ENCODE measurements at places on chromosomes 6 and 20. TPM values are rescaled to one million over a fixed set of nuclear protein-coding genes. Genes with fewer than 3 reads are reported as not detected.

TMEM74B gene
- total RNA-seq = 0.34 TPM

CYB5R4 gene
- total RNA-seq = 11.1 TPM

DNA sequence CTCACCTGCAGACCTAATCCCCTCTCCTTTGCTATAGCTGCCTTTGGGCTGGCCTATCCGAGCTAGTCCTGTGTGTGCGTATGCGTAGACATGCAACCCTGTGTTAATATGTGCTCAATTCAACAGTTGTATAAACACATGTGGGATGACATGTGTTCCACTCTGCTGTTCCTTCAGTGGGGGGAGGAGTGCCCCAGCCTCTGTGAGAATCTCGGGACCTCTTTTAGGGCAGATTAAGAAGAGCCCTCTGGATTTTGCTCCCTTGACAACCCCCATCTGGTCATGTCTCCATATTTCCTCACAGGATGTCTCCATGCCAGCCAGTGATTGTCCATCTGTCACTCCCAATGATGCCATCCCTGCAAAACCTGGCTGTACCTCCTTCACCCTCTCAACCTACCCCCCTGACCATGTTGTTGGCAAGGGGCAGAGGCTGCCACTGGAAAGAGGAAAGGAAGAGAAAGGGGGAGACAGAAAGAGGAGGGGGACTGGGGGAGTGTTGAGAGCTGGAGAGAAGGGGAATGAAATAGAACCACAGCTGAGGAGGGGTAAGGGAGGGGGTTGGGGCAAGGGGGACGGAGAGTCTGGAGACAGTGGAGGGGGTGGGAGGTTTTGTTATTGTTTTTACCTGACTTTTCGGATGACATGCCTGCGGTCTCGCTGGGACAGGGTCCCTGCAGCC, 417 bp downstream of the PRRT1 start:
- no peak for DNase-seq

DNA sequence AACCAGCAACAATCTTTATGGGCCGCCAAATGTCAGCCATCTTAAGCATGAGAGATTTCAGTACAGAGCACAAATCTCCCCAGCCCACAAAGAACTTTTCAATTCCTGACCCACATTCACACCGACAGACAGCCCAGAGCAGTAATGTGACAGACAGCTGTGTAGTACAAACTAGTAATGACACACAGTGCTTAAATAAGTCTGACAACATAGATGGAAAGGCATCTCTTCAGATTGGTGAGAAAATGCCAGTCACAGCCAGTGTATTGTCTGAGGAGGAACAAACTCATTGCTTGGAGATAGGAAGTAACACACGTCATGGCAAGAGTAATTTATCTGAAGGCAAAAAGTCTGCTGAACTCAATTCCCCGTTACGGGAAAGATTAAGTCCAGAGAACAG, 36.0 kb downstream of the KIZ start:
- DNase-seq = no peak

SOX18 gene
- not detected for total RNA-seq

DNA sequence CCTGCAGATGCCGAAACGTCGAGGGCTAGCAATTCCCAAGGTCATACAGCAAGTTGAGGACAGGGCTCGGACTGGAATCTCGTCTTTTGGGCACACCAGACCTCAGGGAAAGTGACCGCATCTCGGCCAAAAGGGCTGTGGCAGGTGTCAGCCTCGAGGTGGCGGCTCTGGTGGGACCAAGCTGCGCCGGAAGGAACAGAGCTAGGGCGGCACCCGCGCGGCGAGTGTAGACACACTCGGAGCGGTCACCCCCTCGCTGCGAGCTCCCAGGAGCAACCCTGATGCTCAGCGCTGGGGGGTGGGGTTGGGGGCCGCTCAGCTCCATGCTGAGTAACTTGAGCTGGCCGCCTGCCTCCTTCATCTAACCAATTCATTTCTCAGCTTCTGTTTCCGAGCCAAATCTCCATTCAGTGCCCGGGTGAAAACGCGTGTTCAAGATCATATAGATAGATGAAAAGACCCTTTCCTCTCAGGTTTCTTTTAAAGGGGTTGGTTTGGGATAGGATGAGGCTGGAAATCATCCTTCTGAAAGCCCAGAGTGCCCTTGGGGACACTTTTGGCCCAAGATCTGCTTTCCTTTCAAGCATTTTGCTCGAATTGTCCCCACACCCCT, 2.2 kb upstream of the TUBB2B start:
- DNase-seq = no peak

RRP36 gene
- total RNA-seq = 153 TPM

ZC3H12D gene
- total RNA-seq = 0.17 TPM

DNA sequence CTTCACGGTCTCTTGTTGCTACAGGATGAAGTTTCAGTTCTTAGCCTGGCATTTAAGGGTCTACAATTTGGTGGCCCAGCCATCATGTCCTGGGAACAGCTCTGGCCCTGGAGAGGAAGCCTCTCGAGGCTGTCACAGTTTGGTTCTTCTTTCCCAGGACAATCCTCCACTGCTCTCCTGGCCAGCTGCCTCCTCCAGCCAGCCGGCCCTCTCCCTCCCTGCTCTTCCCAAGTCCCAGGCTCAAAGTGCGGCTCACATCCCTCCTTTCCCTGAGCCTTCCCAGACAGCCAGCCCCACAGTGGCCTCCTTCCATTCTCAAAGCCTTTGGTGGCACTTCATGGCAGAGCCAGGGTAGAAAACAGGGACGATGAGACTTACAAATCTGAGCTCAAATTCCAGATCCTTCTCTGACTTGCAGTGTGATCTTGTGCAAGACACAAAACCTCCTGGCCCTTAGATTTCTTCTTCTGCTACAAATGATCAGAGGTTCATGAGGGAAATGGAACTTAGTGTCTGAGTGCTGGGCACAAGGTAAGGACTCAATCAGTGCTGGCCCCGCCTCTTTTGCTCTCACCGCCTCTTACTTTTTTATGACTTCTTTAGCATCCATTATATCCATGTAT, 223.8 kb upstream of the ECI2 start:
- no peak for DNase-seq

- no peak for DNase-seq
Measured at GRCh38 chr20:35326021-35326739, 34.0 kb upstream of the FAM83C start.

GRCh38 chr6:27599859-27600532, 127.1 kb upstream of the ZNF184 start:
- no peak for DNase-seq

DNA sequence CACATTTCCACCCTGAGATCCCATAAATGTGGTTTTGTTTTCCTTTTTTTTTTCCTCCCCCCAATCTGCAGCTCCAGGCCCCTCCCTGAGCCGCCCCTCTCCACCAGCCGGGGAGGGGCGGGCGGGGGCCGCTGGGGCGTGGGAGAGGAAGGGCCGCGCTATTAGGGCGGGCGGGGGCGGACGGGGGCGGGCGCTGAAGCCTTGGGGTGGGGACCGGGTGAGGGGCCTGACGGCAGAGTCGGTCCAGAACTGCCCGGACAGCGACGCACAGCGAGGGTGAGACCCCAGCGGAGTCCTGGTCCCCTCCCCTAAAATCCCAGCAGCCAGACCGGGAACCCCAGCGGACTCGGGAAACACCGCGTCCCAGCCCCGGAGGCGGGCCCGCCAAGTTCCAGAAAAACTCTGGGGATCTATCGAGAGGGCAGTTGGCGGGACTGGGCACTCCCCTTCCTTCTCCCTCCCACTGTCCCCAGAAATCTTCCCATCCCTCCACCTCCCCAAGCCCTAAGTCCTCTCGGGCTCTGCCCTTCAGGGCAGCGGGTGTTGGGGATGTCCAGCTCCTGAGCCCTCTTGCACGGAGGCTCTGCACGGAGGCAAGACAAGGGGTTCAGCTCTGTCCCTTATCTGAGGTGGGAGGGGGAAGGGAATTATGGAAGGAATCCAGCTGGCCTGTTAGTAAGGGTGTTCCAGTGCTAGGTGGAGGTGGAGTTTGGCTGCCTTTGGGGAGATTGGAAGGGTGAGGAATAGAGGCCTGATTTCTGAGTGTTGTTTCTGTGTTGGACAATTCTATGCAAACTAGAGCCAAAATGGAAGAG, at the start of gene PRICKLE4:
Gene PRICKLE4 (plus strand): TSS at position 232 of the 815 bp plus-strand sequence. CDS start 2,692 bp downstream, outside the sequence.
- peak; percentile 76 for DNase-seq

- no peak for DNase-seq
Measured at GRCh38 chr6:156993713-156994112, 216.5 kb downstream of the ARID1B start.

DNA sequence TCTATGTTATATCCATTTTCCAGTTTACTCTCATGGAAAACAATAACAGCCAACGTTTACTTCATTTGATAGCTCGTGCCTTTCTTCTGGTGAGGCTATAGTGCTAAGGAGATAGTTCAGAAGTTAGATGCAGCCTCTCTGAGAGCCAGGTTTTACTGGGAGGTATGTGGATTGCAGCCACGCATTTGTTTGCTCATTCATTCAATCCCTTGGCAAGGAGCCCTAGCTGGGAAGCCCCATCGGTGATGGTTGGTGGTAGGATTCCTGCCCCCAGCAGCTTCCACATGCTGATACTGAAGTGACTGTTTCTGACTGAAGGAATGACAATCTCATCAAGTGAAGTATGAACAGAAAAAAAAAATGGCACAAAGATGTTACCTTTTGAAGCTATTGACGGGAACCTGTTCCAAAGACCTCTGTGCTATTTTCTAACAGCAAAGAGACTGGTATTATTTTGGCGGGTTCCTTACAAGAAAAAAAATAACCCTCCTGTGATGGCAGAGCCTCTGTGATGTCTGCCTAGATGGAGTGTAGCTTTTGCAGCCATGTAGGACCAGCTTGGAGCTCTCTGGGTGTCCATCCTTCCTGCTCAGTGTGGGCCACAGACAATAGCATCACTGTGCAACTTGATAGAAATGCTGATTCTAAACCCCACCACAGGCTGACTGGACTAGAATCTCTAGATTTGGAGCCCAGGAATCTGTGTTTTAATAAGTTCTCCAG, 30.6 kb downstream of the SNAP25 start:
- peak; percentile 34 for DNase-seq

- peak; percentile 69 for DNase-seq
Measured at GRCh38 chr20:38172408-38172807, 7.3 kb upstream of the TGM2 start.

- DNase-seq = no peak
Measured at GRCh38 chr20:46630306-46630705, 21.0 kb downstream of the SLC13A3 start.

DNA sequence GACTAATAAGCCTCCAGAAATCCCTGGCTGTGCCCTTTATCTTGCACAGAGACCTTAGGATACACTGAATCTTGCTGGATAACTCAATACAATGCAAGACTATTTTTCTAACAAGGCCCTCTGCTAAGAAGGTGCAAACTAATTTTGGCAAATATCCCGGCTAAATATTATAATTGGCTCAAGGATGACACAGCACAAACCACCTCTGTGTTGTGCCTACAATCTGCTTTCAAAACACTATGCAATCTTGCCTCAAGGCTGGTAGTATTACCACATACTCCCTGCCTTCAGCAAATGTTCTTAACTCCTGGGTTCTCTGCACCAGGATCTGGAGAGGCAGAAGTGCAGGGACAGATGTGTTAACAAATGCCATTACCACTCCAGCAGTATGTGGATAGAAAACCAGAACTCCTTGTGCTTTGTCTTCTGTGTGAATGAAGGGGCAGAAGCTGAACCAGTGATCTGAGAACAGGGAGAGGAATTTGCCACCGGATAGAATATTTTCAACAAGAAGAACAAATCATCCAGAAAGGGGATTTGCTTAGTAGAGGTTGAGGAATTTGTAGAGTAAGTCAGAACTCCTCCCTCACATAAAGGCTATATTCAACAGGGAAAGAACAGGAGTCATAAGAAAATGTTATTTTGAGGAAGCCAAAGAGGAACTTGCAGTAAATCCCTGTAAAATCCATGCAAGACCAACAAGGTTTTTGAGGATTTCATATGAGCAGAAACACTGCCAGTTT, 74.1 kb upstream of the SLC4A11 start:
- DNase-seq = peak; percentile 69

GRCh38 chr6:111680015-111680712, 74.5 kb upstream of the TRAF3IP2 start:
- DNase-seq = no peak

DNA sequence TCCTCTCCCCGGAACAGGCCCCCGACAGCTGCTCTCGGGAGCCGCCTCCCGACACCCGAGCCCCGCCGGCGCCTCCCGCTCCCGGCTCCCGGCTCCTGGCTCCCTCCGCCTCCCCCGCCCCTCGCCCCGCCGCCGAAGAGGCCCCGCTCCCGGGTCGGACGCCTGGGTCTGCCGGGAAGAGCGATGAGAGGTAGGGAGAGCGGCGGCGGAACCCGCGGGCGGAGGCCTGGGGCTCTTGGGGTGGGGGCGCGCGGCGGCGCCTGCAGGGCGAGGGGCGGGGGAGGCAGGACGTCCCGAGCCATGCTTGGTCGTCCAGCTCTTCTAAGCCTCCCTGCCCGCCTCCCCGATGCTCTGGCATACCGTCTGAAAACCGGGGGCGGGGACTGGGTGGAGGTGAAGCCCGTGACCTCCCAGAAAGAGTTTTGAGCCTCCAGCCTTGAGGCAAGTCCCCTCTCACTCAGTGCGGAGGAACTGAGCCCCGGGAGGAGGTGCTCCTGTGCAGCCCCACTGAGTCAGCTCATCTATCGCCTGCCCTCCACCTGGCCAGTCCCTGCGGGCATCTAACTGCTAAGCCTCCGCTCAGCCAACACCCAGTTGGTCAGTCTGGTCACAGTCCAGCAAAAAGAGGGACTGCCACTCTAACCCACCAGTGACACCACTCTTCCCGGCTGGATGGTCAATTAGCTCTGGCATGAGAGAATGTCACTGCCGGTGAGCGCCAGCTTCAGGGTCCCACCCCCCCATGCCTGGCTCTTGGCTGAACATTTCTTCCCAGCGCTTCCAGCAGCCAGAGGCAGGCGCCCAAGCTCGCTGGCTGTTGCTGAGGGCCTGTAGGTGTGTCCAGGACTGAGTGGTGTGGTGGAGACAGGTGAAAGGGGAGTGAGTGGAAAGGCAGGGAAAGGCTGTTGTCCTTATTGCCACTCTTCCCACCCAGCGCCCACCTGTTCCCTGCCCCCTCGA, 482 bp downstream of the DDR1 start:
- DNase-seq = peak; percentile 89

GRCh38 chr6:36533321-36533720, 14.0 kb downstream of the STK38 start:
- DNase-seq = no peak

GRCh38 chr20:31857861-31858759, 12.2 kb downstream of the DUSP15 start:
- DNase-seq = no peak

GRCh38 chr6:153003366-153003690, 819 bp upstream of the MTRF1L start:
- no peak for DNase-seq

DNA sequence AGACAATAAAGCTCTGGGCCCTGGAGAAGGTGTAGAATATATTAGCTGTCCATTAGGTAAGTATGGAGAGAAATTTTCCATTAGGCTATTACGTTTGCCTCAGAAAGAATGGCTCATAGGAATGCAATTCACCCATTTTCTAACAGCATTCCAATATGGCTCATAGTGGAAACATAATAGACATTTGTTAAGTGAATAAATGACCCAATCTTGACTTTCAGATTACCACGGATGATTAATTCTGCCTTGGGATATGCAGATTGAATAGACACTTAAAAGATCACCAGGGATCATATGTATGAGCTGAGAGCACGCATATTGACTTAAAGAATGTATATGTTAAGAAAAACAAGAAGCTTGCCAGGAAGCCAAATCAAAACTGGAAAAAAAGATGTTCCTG, 209.1 kb upstream of the CDYL start:
- DNase-seq = peak; percentile 70

Measured in M059J (cell line).